ENCODE measurements at places on chromosomes 7 and 10.
A peak's percentile ranks its signal among the peaks of the same experiment; 100 is the strongest.

- DNase-seq: no peak
Observed at GRCh38 chr7:77276120-77276519, 76.5 kb upstream of the FGL2 start.

- DNase-seq: peak; percentile 86
Observed at GRCh38 chr7:106947244-106947728, 82.2 kb downstream of the PIK3CG start.

- no peak for DNase-seq
Observed at GRCh38 chr10:9069136-9069535, 1014.6 kb downstream of the GATA3 start.

DNA sequence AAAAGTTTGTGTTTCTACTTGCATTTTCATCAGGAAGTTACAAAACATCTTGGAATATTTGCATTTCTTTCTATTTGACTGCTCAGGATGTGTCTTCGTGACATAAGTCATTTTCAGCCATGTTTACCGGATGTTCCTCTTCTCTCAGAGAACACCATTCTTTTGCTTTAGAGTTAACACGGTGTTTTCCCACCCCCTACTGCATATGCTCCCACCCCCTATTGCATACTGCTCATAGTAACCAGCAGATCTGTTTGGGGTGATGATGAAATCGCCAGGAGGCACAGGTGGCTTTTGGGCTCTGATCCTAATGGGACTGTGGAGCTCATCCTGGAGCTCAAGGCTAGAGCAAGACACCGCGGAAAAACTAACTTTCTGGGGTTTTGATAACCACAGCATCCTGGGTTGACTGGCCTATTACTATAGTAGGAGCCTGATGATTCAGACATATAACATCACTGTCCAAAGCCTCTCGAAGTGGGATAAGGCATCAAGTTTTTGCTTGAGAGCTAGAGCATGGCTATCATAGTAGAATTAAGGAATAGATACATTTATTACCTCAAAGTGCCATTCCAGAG is 65.1 kb upstream of the BET1 start:
- DNase-seq: no peak

- no peak for DNase-seq
Observed at GRCh38 chr7:158001003-158001402, 586.6 kb downstream of the PTPRN2 start.

DNA sequence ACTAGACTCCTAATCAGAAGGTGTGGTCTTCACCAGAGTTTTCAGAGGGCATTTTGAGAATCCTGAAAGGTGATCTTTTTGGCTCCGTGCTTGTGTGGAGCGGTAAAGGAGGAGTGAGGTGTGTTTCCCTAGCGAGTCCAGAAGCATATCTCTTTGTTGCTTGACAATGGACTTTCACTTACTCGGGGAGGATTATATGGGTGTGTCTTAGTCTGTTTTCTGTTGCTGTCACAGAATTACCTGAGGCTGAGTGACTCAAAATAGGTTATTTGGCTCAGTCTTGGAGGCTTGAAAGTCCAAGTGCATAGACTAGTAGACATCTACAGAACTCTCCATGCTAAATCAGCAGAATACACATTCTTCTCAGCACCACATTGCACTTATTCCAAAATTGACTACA is 57.9 kb downstream of the AKR1C4 start:
- no peak for DNase-seq

GRCh38 chr10:13716081-13717071 is 129.6 kb downstream of the PRPF18 start:
- no peak for DNase-seq

- DNase-seq: no peak
Observed at GRCh38 chr10:132892004-132892403, 50.4 kb downstream of the CFAP46 start.
